IMR-90 (cell line): ENCODE measurements at places on chromosomes 4 and X. TPM values are rescaled to one million over a fixed set of nuclear protein-coding genes. Genes with fewer than 3 reads are reported as not detected.

The DACH2 gene
- 3.8 and 4.4 TPM in 2 replicates for total RNA-seq

The ARHGAP24 gene
- total RNA-seq, result 21.9 and 24.0 TPM in 2 replicates

The XG gene
- total RNA-seq, result under 0.01 TPM in 1 of 2 replicates, not detected in the other

- peak; percentile 14 for DNase-seq
These were observed 74.0 kb upstream of the PRSS48 start for GRCh38 chr4:151202851-151203455.

- DNase-seq, result peak; percentile 83
These were observed 231.9 kb upstream of the INTU start for GRCh38 chr4:127400731-127401346.

- no peak for DNase-seq
These were observed 1454.7 kb upstream of the IGFBP7 start for GRCh38 chr4:58564695-58565475.

- DNase-seq, result no peak
These were observed 23.0 kb downstream of the GPR174 start for GRCh38 chrX:79167462-79167861.

DNA sequence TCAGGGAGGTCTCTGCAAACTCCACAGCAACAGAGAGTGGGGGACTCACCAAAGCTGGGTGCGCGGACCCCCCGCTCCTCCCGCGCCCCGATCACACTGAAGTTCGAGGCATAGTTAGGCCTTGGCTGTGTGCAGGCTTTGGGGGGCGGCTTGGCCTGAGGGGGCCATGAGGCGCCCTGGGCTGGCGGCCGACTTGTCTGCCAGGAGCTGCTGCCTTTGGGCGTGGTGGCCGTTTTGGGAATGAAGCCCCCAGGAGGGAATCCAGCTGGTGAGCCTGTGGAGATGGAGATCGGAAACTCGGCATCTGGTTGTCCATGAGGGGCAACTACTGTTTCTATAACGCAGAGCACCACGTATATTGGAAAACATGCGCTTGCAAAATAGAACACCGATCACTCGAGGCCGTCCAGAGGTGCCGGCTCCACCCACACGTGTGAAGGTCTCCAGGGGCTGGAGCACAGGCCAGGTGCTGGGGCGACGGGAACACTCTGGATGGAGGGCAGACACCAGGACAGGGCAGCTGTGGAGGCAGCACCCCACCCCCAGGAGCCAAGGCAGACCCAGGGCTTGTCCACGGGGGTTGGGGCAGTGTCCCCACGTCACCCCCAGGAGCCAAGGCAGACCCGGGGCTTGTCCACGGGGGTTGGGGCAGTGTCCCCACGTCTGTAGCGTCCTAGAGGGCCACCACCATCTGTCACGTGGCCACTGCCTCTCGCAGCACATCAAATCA, 25.9 kb upstream of the CPLX1 start:
- no peak for DNase-seq

DNA sequence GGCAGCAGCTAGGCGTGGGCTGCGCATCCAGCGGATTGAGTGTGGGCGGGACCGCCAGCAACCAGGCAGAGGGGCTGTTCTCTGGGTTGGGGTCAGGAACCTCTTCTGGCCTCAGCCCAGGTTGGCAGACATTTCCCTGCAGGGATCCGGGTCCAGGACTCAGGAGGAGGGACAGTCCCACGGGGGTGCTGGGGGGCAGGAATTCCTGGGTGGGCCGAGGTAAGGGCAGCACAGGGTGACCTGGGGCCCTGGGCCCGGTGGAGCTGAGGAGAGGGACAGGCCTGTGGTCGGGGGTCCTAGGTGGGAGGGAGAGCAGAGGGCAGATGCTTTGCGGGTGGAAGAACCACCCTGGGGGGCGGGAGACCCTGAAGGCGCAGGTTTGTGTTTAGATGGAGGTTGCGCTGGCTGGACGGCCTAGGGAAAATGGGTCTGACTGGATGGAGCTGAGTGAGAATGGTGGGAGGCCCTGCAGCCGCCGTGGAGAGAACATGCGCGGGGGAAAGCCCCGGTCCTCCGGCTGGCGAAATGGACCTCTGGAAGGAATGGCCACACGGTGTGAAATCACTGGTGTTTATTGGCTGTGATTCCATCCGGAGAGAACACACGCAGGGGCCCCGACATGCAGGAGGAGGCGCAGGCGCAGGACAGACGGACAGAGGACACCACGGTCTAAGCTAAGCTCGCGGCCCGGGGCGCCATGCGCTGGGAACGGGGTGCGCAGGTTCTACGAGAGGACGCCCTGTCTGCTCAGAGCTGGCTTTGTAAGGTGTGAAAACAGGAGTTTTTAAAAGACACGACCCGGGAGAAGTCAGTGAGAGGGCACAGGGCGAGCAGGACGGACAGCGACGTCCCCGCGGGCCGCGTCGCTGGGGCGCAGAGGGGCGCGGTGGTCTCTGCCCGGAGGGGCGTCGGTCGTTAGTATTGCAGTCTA, 41.3 kb downstream of the CPLX1 start:
- no peak for DNase-seq

GRCh38 chr4:94961420-94961819, 203.7 kb downstream of the BMPR1B start:
- peak; percentile 36 for DNase-seq

- no peak for DNase-seq
These were observed 11.4 kb upstream of the NKRF start for GRCh38 chrX:119617517-119618164.

DNA sequence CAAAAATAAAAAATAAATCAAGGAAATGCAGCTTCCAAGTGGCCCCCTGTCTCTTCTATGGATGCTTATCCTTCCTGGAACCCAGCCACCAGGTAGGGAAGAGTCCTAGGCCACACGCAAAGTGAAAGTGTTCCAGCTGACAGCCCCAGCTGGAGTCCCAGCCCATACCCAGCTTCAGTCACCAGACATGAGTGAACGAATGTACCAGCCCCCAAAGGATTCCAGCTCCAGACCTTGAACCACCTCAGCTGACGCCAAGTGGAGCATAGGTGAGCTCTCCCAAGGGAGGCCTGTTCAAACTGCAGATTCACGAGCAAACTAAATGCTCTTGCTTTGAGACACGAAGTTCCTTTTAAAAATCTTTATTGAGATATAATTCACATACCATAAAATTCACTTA, 62.0 kb downstream of the BCOR start:
- DNase-seq, result no peak

DNA sequence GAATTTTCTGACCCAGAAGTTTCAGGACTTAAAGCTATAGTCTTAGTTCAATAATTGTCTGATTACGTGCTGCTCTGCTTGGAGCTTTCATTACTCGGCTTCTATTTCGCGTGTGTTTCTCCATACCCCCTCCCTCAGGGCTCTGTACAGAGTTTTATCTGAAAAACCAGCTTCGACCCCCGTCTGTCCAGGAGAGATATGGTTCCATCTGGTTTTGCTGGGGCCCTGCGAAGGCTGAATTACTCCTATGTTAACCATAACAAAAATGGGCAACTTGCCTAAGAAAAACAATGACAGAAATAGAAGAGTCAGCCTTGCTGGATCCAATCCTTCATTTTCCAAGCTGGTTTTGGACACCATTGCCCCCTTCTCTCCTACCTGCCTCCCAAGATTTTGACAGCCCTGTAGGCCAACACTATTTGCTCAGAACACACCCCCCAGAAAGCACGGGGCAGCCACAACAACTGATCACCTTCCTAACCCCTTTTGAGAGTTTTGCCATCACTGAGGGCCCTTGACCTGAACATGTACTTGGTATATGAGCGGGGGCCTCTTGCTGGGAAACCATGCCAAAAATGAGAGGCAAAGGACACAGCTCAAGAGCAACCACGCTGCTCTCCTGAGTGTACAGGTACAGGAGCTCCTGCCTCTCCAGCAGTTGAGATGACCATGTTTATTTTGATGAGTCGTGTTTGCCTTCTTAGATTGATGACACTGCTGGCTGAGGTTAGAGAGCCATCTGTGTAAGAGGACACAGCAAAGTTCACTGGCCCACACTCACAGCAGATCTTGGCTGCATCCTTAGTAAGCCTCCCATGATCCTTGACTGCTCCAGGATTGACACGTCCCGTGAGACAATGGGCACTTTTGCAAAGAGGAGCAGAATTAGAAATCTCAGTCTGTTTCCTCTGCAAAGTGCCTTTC, 36.2 kb upstream of the ATP6AP2 start:
- DNase-seq, result peak; percentile 25

DNA sequence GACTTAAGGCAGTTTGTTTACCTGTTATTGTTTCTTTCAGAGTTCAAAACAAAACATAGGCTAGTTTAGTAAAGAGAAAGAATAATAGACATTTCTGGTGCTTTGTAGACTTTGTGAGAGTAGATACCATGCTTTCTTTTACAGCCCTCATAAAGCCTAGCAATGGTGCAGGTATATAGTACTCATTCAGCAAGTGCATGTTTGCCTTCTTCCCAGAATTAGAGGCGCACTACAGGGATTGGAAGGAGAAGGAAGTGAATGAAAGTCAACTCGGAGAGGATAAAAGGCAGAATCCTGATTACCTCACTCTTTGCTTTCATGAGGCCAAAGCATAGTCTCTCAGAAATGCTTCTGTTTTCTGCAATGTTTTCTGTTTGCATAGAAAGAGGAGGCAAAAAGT, 43.1 kb upstream of the FHDC1 start:
- no peak for DNase-seq
